ENCODE measurements at places on chromosomes 4 and X. TPM values are rescaled to one million over a fixed set of nuclear protein-coding genes. Genes with fewer than 3 reads are reported as not detected.
A peak's percentile ranks its signal among the peaks of the same experiment; 100 is the strongest.

DNA sequence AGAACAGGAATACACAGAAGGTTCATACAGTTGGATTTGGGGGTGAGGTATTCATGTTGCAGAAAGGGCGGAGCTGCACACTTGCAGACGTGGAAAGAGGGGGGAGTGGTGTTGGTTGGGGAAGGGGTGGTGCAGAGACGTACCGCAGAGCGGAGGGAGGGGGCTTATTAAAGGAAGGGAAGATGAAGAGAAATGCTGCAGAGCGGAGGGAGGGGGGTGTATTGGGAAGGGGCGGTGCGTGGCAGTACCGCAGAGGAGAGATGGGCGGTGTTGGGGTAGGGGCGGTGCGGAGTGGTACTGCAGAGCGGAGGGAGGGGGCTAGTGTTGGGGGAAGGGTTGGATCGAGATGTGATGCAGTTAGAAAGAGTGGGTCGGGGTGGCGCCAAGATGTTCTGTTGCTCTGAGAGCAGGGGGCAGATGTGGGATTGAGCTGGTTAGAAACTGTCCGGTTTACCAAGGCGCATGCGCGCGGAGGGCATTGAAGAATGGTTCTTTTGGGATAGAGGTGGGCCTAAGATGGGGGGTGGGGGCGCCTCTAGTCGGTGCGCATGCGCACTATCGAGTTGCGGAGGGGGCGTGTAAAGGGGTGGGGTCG, 900 bp downstream of the TRO start:
- no peak for DNase-seq
- no peaks in the 10 kb centered on the region for H3K27me3 ChIP-seq
- no peak overlapping the region for H3K27ac ChIP-seq
- H3K4me3 ChIP-seq, result peak overlapping the region; percentile 80
- H3K36me3 ChIP-seq, result peaks cover 3% of the 10 kb centered on the region

GRCh38 chr4:8593264-8594096, 915 bp downstream of the CPZ start:
- no peaks in the 10 kb centered on the region for H3K27me3 ChIP-seq
- H3K27ac ChIP-seq, result no peak overlapping the region
- H3K4me3 ChIP-seq, result no peak overlapping the region
- DNase-seq, result no peak
- peaks cover 7% of the 10 kb centered on the region for H3K4me1 ChIP-seq

DNA sequence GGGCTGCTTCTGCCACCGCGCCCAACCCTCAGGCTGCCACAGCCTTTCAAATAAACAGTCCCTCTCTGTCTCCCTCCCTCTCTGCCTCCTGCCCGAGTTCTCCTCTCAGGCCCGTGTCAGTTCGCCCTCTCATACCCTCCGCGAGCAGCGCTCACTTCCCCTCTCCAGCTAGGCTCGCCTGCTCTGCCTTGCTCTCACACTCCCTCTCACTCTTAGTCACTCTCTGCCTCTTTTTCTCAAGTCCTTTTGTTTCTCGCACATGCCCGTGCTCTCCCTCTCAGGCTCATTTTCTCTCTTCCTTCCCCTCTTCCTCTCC, 3.2 kb downstream of the EFNB1 start:
- H3K4me3 ChIP-seq, result peak overlapping the region; percentile 86
- no peak overlapping the region for H3K27ac ChIP-seq
- no peak for DNase-seq
- no peaks in the 10 kb centered on the region for H3K36me3 ChIP-seq
- peaks cover 21% of the 10 kb centered on the region for H3K4me1 ChIP-seq

DNA sequence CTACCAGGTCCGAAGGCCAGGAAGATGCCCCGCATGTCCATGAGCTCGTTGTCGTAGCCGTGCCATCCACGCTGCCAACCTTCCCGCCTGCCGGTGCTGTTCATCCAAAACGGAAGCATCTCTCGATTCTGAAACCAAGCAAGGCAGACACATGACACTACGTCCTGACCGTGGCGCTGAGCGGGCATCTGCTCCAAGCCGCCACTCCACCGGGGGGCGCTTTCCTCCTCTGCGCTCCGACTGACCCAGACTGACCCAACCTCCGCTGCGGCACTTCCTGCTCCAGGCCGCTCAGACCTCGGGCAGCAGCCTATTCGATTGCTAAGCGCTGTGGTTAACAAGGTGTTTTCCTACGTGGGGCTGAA, 120.5 kb downstream of the ENPP6 start:
- no peaks in the 10 kb centered on the region for H3K4me1 ChIP-seq
- no peaks in the 10 kb centered on the region for H3K27me3 ChIP-seq
- peak overlapping the region; percentile 61 for H3K4me3 ChIP-seq
- no peaks in the 10 kb centered on the region for H3K36me3 ChIP-seq

GRCh38 chrX:16207634-16208033, 40.4 kb downstream of the MAGEB17 start:
- no peaks in the 10 kb centered on the region for H3K36me3 ChIP-seq
- H3K27me3 ChIP-seq, result no peaks in the 10 kb centered on the region
- H3K4me3 ChIP-seq, result no peak overlapping the region
- no peak for DNase-seq

Gene P2RY8
- total RNA-seq, result 4.0 TPM

Gene ODAPH
- total RNA-seq, result not detected
